ENCODE measurements at places on chromosomes 5 and 9.

GRCh38 chr5:102583276-102584124, 84.7 kb upstream of the SLCO6A1 start:
- no peak for DNase-seq

- no peak for DNase-seq
These were observed 70.9 kb downstream of the PRLR start for GRCh38 chr5:35159370-35159742.

- DNase-seq: no peak
These were observed 32.4 kb upstream of the TNFSF8 start for GRCh38 chr9:114962809-114963208.

- DNase-seq: no peak
These were observed 52.4 kb downstream of the NREP start for GRCh38 chr5:111704452-111705085.

GRCh38 chr9:129289131-129289731, 111.2 kb upstream of the IER5L start:
- DNase-seq: no peak

DNA sequence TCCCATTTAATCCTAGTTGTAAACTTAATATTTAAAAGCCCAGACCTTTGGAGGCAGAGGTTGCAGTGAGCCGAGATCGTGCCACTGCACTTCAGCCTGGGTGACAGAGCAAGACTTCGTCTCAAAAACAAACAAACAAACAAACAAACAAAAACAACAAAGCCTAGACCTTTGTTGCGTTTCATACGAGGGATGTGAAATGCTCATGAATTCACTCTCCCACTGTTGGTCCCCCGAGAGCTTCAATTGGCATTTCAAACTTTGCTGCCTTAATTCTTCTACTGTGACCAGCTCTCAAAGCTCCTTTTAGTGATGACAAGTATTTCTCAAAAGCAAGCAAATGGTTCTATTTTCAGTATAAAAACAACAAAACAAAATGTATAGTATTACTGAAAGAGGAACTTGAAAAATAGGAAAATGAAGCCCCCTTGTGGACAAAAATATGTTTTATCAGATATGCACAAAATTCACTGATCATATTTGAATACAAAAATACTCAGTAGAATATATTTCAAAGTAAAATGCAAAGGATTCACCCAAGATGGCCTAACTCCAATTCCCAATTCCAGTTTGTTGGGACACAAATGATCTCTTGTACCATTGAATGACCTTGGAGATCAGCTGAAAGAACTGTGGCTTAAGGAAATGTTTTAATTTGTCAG, 140.4 kb downstream of the ESM1 start:
- no peak for DNase-seq

DNA sequence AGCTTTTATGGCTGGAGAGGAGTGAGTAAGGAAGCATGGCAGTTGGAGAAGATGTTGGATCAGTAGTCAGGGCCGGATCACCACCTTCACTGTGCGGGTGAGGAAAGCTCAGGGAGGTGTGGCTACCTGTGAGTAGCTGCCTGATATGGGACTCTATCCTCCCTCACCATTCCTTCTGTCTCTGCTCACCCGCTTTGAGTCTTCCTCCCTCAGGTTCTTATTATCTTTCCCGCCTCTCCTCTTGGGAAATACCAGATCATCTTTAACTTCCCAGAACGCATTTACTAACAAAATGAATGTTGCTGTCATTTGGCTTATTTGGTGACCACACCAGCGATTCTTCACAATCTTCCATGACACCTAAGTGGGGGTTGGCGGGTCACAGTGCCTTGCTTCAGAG, 140.7 kb upstream of the GPR151 start:
- DNase-seq: no peak

- DNase-seq: no peak
These were observed 239.1 kb downstream of the ELAVL2 start for GRCh38 chr9:23586906-23587305.

DNA sequence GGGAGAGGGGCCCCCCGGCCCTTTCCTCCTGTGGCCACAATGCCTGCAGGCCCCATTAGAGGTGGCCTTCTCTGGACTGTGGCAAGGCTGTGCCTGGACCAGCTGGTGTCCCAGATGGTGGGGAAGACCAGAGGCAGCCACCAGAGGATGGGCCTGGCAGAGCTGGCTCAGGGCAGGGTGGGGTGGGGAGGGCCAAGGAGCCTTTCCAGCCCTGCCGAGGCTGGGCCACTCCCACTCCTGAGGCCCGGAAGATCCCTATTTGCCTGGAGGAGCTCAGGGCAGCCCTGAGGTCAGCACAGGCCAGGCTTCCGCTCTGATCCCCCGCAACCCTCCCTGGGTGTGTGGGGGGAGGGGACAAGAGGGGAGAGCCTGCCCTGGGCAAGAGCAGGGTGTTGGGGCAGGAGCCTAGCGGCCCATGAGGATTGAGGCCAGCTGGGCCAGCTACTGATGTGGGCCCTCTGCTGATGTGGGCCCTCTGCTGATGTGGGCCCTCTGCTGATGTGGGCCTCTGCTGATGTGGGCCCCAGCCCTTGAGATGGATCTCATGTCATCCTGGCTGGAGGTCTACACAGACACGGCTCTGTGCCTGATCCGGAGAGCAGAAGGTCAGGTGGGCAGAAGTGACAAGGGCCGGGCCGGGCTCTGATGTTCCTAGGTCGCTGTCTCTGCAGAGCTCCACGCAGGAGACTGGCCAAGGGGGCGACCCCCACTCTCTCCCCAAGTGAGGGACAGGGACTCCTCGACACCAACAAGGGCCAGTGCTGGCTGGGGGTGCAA, 6.0 kb downstream of the MRPS2 start:
- DNase-seq: no peak

DNA sequence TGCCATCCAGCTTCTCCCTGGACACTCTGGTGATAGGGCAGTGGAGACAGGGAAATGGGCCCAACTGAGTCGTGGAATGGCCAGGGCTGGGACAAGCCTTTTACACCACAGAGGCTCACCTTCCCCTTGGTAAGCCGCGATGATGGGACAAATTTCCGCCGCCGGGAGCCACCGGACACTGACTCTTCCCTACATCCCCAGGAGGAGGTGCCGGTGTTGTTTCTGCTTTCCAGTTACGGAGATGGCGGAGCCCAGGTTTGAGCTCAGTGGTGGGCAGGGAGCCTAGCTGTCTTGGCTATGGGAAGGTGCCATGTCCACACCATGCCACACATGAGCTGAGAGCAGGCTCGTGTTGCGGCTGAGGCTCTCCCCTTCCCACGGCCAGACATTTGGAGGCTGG, 19.9 kb upstream of the WNK2 start:
- DNase-seq: no peak

- no peak for DNase-seq
These were observed 3.6 kb upstream of the POC5 start for GRCh38 chr5:75720882-75721281.

DNA sequence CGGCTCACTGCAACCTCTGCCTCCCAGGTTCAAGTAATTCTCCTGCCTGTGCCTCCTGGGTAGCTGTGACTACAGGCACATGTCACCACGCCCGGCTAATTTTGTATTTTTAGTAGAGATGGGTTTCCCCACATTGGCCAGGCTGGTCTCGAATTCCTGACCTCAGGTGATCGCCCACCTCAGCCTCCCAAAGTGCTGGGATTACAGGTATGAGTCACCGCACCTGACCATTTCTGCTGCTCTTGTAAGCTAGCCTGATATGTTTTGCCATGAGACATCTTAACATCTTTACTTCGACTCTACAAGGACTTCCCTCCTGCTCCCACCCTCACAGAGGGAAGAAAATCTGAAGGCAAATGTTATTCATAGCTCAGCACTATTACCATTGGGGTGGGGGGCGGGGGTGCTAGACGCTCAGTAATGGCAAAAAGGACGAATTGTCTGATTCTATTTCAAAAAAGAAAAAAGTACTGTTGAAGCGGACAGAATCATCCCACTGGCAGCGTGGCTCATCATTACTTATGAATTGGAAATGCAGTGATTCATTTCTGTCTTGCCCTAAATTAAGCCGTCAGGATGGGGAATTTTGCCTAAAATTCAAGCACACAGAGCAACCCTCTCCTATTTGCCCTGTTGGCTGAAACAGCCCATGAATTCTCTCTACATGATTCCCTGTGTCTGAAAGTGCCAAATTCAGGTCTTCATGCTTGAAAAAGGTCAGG, 46.4 kb upstream of the WWC1 start:
- DNase-seq: no peak

- DNase-seq: no peak
These were observed 32.1 kb downstream of the RAPGEF1 start for GRCh38 chr9:131707733-131708157.

DNA sequence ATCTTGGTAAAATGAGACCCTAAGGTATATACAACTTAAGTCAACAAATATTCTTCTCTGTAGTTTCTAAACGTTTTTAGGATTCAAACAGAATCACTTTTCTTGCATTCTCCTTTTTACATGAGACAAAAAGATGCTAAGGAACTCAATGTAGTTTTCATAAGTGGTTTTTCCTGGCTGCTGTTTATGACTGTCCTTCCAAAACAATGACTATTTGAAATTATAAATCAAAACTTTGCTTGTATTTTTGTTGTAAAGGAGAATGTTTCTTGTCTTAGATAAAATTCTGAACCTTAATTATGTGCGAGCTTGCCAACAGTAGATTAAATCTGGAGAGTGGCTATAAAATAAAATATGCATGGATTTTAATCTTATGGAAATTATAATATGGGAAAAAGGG, 53.8 kb downstream of the GRIN3A start:
- DNase-seq: no peak

DNA sequence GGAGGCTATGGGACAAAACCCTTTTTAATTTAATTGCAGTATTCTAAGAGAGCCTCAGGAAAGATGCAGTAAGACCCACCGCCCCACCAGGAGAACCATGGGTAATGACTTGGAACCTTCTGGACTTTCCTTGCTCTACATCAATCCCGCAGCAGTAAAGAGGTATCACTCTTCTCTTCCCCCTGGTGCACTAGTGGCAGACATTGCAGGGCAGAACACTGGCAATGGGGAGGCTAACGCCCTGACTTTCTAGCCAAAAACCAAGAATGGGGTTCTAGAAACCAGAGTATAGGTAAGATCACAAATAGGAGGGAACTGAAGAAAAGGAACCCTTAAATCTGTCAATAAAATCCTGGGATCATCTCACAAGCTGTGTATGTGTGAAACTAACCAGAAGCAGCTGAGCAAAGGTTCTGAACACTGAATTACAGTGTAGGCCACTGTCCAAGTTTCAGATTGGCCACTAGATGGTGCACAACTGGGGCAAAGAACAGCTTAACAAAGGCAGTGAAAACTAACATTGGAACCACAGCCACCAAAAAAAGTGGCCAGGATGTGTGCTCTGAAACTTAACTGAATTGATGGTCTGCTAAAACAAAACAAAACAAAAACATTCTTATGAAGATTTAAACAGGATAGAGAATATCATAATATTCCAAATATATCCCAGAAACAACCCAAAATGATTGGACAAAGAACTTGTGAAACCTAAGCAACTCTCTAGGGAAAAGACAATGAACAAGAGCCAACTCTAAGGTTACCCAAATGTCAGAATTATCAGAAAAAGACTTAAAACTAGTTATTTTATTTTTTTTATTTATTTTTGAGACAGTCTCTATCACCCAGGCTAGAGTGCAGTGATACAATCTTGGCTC, 6.6 kb upstream of the FAM151B start:
- no peak for DNase-seq

GRCh38 chr9:11871852-11872251, 821.3 kb upstream of the TYRP1 start:
- no peak for DNase-seq

DNA sequence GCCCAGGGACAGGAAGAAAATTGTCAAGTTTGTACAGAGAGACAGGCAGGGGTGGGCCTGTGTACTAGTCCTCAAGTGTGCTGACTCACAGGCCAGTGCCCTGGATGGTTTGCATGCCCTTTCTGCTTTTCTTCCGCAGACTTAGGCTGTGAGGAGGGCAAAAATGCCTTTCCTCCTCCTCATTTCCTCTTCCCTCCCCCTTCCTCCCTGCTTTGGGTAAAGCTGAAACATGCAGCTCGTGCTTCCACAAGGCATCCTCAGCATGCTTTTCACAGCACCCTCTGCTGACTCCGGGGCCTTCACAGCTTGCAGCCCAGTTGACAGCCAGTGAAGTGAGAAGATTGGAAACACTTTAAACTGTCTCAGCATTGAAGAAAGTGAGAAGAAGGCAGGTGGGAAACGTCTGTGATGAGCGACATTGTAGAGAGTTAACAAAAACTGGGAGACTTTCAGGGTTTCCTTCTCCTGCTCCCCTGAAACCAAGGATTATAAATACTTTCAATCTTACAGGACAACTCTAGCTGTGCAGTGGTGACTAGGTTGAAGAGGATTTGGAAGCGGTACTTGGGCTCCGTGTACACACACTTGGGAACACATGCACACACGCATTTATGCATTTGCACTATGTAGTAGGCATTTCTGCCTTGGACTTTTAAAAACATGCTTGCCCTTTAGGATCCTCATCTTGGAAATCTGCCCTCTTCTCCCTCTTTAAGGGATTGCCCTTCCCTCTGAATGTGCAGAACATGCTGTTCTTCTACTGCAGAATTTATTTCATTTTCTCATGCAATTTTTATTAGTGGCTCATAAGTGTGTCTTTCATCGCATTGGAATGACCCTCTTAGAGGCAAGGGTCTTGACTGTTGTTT, 138.8 kb downstream of the GRIA1 start:
- DNase-seq: no peak

DNA sequence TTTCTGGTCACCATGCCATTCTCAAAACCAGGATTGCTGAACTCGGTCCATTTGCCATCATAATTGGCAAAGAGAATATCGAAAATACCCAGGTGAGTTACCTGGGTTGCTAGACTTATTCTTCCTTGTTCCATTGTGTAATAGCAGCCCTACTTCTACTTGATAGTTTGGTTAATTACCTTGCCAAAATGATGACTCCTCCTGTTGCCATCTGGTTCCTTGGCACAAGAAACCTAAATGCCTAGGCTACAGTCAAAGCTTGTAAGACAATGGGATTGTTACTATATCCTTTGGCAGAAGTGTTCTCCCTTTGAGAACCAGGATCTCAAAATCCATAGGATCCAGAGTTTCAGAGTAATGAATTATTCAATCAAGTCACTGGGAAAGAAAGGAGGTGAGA, 373.2 kb upstream of the ACTBL2 start:
- no peak for DNase-seq

- DNase-seq: no peak
These were observed 46.9 kb upstream of the GLDC start for GRCh38 chr9:6692433-6692832.

GRCh38 chr9:137234758-137235423, 4.2 kb downstream of the SLC34A3 start:
- no peak for DNase-seq

- no peak for DNase-seq
These were observed 77.7 kb downstream of the EFNA5 start for GRCh38 chr5:107593009-107593408.
